Mammary microvascular endothelial cell (primary cell): ENCODE measurements at places on chromosomes 12 and 14. TPM values are rescaled to one million over a fixed set of nuclear protein-coding genes. Genes with fewer than 3 reads are reported as not detected.

KLRK1 gene
- total RNA-seq: not detected in 2 replicates

RASAL1 gene
- total RNA-seq: not detected in 2 replicates

DCP1B gene
- total RNA-seq: 14.8 and 14.9 TPM in 2 replicates

LYSET gene
- total RNA-seq: 12.9 and 17.7 TPM in 2 replicates

SLC35F4 gene
- not detected in 2 replicates for total RNA-seq

SERPINA5 gene
- 0.15 TPM in 1 of 2 replicates, not detected in the other for total RNA-seq

MEG3 gene
- total RNA-seq: 4.1 and 5.6 TPM in 2 replicates

SPX gene
- not detected in 2 replicates for total RNA-seq
